ENCODE measurements at places on chromosomes 2 and 18.

GRCh38 chr2:143125717-143126116, 3.5 kb upstream of the ARHGAP15 start:
- DNase-seq = no peak

DNA sequence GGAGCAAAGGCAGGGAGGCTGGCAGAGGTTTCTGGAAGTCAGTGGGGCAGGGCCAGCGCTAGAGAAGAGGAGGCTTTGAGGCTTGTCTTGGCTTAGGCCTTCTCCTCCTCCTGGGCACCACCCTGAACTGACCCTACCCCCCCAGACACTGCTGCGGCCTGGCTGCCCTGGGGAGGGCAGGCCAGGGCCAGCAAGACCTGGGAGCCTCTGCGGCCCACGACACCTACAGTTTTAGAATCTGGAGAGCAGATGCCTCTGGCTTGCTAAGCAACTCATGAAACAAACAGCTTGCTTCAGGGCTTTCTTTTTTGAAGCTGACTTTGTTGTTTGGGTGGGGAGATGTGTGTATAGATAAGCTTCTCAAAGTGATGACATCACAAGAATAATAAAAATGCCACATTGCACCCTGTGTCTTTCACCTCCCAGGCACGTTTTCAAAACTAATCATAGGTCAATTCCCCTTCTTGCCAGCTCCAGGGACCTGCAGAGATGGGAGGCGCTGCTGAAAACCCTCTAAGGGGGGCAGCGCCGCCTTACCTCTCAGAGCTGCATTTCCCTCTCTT, 46.2 kb upstream of the SMAD7 start:
- no peak for DNase-seq

- DNase-seq = no peak
Observed at GRCh38 chr2:109655287-109655686, 41.1 kb downstream of the SOWAHC start.

DNA sequence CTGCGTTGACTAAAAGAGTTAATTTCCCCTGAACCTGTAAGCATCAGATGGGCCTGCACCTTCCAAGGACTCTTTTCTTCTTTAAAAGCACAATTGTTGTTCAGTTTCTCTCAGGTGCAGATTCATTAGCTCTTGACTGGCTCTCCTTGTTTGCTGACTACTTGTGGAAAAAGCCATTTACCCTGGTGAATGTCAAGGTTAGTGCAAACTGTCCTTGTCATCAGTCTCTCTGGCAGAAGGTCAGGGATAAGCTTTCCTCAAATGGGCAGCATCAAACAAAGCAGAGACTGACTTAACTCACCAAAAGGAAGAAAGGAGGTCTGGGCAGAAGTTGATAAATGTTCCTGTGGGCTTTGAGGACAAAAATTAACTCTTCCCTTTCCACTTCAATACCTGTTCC, 922.7 kb downstream of the BCL11A start:
- no peak for DNase-seq

- no peak for DNase-seq
Observed at GRCh38 chr2:226300196-226300886, 499.3 kb downstream of the IRS1 start.

DNA sequence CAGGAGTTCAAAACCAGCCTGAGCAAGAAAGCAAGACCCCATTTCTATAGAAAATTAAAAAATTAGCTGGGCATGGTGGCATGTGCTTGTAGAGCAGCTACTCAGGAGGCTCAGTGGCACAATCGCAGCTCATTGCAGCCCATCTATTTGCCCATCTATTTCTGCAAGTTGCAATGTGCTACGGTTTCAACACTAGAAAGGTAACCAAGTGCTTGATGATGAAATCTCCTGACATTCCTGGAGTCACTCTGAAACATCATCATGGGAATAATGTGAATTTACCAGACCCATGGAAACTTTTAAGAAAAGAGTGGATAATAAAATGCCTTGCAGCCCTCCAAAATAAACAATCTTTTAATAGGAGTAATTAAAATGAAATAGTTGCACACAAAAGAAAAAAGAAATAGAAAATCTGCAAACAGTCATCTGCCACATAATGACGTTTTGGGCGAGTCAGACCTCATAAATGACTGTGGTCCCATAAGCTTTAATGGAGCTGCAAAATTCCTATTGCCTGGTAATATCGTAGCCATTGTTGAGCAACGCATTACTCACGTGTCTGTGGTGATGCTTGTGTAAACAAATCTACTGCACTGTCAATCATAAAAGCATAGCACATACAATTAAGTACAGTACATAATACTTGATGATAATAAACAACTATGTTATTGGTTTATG, 46.6 kb upstream of the AMMECR1L start:
- no peak for DNase-seq

- DNase-seq = no peak
Observed at GRCh38 chr2:42227491-42227890, 58.3 kb downstream of the EML4 start.

DNA sequence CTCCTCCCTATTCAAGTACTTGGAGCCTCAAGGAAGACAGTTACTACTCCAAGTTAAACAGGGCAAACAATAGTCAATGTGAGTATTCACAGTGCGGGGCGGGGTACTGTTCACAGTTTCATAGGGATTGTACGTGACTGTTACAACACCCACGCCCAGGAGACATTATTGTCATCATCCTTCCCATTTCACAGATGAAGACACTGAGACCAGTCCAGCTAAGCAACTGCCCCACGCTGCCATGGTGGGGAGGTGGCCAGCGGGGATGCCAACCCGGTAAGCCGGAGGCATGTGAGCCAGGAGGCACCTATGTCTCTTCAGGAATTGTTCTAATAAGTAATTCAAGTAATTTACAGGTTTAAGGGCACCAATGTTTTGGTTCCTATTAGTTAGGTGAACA, 982 bp downstream of the HJURP start:
- no peak for DNase-seq

- peak; percentile 96 for DNase-seq
Observed at GRCh38 chr2:240560084-240560479, at the start of gene DUSP28. TSS of gene DUSP28 (plus strand) at chr2:240560357. CDS start at chr2:240560685, 328 bp downstream.

DNA sequence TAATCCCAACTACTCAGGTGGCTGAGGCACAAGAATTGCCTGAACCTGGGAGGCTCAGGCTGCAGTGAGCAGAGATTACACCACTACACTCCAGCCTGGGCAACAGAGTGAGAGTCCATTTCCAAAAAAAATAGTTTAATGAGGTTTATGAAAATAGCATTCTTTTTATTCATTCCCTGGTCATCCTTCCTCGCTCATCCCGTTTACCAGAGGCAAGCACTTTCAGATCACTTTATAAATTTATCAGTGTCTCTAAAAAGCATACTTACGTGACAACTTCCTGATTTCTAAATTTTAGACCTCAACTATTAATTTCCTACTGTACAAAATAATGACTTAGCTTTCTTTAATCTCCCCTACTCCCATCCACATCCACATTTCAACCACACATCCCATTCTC, 864.8 kb downstream of the EPHA4 start:
- no peak for DNase-seq

DNA sequence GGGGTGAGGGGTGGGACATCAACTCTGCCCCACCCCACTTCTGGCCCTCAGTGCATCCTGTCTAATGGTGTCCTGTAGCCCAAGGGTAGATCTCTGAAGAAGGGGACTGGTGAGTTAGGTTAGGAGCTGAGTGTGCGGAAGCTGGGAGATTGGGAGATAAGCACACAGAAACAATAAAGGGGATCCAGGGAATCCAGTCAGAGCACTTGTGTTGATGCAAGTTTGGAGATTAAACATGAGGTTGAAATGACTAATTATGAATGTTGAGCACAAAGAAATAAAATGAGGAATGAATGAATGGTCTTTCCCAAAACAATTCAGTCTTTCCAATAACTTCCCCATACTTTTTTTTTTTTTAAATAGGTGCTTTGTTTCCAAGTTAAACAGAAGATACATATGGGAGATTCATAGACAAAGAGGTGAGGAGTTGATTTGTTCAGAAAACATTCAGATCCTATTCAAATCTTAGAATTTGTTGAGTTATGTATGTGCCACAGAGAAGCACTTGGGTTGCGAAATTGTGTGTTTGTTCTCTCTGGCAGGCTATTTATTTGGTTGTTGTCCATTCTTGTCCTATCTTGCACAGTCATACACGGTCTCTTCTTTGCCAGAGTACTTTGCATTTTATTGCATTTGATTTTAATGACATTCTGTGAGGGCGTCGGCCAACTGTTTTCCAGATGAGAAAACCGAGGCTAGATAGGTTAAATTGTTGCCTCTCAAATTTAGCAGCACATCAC, 31.6 kb upstream of the NABP1 start:
- DNase-seq = no peak

DNA sequence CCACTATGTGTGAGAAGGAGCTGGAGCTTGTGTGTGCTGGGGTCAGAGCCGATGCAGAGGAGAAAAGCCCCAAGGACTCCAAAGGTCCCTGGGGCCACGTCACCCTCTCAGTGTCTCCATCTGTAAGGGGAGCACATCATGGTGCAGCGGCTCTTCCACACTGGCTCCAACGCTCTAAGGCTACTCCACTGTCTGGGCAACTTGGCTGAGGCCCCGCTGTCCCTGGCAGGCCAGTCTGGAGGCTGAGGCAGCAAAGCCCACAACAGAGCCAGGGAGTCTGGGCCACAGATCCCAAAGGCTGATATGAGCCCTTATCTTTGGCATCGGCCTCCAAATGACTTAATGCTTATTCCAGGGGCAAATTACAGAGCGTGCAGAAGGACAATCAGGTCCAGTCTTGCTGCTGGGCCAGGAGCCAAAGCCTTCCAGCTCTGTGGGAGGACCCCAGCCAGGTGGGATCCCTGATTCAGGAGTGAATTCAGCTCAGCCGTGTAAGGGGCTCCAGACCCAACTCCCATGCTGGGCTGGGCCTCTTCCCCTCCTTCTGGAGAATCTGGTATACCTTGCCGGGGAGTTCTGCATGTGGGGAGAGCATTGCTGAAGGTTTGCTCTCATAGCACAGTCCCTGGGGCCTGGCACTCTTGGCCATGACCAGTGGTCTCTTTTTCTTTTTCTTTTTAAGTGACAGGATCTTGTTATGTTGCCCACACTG, 1.8 kb upstream of the DUSP2 start:
- no peak for DNase-seq

DNA sequence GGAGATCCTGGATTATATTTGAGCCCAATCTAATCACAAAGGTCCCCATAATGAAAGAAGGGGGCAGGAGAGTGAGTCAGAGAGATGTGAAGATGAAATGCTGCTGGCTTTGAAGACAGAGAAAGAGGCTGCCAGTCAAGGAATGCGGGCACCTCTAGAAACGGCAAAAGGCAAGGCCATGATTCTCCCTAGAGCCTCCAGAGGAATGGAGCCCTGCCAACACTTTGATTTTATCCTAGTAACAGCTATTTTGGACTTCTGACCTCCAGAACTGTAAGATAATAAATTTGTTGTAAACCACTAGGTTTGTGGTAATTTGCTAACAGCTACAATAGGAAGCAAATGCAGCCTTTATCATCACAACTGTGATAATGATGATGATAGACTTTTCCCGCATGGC, 32.9 kb downstream of the LBH start:
- peak; percentile 56 for DNase-seq

GRCh38 chr2:190069936-190070696, 7.6 kb upstream of the MSTN start:
- no peak for DNase-seq

GRCh38 chr2:1590596-1591460, 153.5 kb downstream of the PXDN start:
- no peak for DNase-seq

DNA sequence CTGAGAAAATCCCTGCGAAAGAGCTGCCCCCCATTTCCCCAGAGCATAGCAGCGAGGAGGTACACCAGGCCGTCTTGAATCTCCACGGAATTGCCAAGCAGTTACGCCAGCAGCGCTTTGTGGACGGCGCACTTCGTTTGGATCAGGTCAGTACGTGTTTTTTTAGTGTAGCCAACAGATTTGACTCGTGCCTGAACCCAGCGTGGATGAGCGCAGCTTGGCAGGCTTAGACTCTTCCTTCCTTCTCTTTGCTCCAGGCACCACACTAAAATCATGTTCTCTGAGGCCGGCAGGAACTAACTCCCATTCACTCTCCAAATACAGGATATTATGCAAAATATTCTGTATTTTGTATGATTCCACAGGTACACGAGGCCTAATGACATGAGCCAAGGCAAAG, 115.3 kb upstream of the ALPP start:
- DNase-seq = no peak

- no peak for DNase-seq
Observed at GRCh38 chr2:100482741-100483140, 12.5 kb downstream of the NMS start.

- DNase-seq = peak; percentile 35
Observed at GRCh38 chr18:48292782-48293424, 116.3 kb downstream of the ZBTB7C start.

DNA sequence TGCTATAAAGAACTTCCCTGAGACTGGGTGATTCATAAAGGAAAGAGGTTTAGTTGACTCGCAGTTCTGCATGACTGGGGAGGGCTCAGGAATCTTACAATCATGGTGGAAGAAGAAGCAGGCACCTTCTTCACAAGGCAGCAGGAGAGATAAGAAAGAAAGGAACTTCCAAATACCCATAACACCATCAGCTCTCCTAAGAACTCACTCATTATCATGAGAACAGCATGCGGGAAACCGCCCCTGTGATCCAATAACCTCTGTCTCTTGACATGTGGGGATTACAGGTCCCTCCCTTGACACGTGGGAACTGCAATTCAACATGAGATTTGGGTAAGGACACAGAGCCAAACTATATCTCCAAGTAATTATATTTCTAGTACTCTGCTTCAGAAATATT, 163.8 kb upstream of the CDH20 start:
- DNase-seq = no peak

DNA sequence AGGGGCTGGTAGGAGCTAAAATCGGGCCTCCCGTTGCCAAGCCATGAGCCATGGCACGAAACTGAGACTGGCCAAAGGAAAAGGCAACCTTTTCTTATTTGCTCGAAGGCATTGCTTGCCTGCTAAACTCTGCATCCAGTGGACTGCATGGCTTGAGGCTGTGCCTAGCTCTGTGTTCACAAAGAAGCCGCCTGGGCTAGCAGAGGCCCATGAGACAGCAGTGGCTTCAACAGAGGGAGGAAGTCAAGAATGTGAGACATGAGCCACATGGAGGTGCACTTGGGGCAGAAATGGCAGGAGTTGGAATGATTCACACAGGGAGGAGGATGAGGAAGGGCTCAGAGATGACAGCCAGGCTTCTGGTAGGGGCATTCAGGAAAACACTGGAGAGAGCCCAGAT, 33.5 kb downstream of the TPRKB start:
- no peak for DNase-seq

GRCh38 chr2:226733189-226733858, 66.3 kb downstream of the IRS1 start:
- DNase-seq = no peak

DNA sequence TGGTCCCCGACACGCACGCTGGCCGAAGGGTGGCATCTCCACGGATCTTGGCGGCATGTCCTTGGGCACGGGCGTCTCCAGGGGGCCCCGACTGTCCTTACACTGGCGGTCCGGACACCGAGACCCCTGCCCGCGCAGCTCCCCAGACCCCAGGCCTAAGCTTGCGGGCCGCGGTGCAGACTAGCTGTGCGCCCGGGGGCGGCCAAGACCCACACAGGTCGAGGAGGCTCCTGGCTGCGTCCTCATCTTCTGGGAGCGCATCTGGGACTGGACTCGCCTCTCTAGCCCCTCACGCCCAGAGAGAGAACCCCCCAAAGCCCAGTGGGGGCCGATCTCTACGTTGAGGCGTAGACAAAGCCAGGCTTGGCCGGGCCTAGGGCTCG, 475 bp upstream of the TWIST2 start:
- DNase-seq = no peak

- DNase-seq = no peak
Observed at GRCh38 chr18:71827301-71827700, 716.8 kb downstream of the CBLN2 start.
